H1 (cell line): ENCODE measurements at places on chromosomes 5 and 9. TPM values are rescaled to one million over a fixed set of nuclear protein-coding genes. Genes with fewer than 3 reads are reported as not detected.

DNA sequence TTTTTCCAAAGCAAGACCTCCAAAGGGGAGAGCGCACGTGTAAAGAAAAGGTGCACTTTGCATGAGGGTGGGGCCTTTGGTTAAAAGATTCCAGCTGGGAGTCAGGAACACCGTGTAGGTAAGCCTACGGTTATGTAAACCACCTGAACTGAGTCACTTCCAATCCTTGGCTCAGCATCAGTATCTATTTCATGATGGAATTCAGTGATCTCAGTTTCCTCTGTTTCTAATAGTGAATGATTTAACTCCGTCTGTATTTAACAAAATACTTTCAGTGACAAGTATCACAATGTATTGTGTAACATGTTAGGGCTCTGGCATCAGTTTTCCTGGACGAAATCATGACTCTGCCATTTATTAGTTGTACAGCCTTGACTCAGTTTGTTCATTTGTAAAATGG, 1.3 kb upstream of the SVEP1 start:
- no peak for DNase-seq

DNA sequence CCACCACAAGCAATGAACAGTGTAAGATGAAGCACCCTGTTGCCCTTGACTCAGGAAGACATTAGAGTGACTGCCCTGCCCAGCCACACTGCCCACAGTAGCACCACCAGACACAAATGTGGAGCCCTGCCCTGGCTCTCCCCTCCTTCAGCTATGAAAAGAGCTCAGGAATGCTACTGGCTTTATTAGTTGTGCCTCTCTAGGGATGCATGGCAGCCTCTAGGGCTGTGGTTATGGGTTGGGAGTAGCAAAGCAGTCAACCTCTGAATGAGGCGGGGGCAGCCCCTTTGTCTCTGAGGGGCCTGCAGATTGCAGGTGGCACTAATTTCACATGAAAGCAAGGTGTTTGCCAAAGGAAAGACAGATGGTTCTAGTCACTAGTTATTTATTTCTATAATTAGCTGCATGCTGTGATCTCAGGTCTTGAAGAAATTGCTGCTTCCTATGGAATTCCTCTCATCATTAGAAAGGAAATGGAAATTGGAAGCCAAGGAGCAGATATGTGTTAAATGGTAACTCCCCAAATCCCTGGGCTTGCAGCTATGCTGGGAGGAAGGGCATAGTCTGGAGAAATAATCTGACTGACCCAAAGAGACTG, 259.4 kb downstream of the TLR4 start:
- no peak for DNase-seq

DNA sequence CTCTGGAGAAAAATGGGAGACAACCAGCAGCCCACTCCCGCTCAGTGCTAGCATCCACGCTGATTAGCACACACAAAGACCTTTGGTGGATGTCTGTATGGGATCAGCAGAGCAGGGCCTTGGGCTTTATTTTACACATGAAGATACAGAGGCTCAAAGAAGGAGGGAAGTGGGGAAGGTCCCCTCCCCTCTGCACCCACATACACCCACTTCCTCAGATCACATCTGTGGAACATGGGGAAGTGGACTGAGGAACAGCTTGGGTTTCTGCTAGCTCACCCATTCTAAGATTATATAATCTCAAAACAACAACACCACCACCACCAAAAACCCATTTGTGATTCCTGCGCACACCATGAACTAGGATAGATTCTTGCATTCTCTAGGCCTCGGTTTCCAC, 14.0 kb downstream of the GGTA1 start:
- DNase-seq: no peak

DNA sequence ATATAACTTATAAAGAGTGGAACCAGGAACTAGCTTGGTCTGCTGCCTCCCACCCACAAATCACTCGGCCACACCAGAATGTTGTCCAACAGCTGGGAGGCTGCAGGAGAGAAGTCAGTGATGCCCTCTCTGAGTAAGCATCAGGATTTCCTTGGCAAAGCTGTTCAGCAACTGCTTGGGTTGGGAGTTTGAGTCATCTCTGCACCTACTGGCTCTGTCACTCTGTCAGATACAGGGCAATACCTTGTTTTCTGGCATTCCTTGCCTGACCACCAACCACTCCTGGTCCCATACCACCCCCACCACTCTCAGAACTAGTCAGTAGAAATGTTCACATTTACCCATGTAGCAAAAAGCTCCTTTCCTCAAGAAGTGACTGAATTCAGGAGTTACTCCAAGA, 36.8 kb upstream of the GCNT4 start:
- no peak for DNase-seq

- DNase-seq: no peak
Observed at GRCh38 chr9:34413231-34413852, 36.6 kb upstream of the MYORG start.

GRCh38 chr5:111472096-111472495, 40.2 kb downstream of the STARD4 start:
- no peak for DNase-seq

Gene IL4
- total RNA-seq: not detected in 2 replicates
